NCI-H146 (cell line): ENCODE measurements at places on chromosomes 6 and 20.

DNA sequence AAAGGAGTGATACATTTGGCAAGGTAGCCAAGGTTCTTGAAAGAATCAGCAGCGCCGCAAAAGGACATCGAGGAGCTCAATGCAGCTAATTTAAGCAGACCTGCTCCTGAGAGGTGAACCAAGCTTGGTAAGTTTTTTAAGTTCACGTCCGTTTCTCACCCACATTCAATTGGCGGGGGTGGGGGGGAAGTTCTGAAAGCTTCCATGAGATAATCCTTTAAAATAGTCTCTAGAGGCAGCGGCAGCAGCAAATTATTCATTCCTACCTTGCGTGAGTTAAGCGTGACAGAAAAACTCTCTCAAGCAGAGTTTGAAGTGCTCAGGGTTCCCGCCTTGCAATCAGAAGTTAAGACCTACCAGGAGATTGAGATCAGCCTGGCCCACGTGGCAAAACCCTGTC, 97.3 kb upstream of the NHSL1 start:
- DNase-seq, result no peak

- peak; percentile 87 for DNase-seq
Measured at GRCh38 chr6:32154514-32155161, 697 bp downstream of the PPT2 start.

- DNase-seq, result no peak
Measured at GRCh38 chr6:143429970-143430369, 20.5 kb downstream of the ADAT2 start.

- DNase-seq, result peak; percentile 90
Measured at GRCh38 chr20:11891776-11892545, 25.7 kb upstream of the BTBD3 start.

GRCh38 chr6:140077827-140078560, 703.5 kb upstream of the CITED2 start:
- no peak for DNase-seq

DNA sequence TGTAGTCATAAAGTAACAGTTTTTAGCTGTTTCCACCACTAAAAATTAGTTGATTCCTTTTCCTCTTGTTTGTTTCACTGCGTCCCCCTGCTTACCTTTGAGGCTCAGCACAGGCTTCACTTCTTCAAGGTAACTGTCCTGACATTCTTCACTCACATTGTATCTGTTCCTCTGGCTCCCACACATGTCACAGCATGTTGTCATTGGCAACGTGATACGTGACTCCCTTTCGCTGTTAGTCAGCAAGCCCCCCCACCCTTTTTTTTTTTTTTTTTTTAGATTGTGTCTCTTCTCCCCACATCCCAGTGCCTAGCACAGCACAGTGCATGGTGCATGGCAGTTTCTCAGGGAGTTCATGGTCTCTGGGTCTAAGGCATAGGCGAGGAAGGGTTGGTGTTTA, 13.3 kb downstream of the VAPB start:
- no peak for DNase-seq

DNA sequence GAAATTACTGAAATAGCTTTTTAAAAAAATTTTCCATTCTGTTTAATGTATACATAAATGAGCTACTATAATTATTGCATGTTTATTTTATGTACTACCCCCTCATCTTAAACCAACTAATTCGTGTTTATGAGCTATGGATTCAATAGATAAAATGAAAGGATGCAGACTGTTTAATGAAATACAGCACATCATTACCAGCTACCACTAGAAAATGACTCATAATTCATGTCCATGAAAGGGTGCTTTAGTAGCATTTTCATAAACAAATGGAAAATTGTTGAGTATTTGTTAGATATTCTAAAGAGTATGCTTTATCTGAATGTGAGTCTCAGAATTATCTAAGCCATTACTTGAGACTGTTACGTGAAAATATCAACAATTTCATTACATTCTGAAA, 1590.1 kb downstream of the HACE1 start:
- no peak for DNase-seq

GRCh38 chr6:46788791-46789190, 4.4 kb upstream of the MEP1A start:
- no peak for DNase-seq

DNA sequence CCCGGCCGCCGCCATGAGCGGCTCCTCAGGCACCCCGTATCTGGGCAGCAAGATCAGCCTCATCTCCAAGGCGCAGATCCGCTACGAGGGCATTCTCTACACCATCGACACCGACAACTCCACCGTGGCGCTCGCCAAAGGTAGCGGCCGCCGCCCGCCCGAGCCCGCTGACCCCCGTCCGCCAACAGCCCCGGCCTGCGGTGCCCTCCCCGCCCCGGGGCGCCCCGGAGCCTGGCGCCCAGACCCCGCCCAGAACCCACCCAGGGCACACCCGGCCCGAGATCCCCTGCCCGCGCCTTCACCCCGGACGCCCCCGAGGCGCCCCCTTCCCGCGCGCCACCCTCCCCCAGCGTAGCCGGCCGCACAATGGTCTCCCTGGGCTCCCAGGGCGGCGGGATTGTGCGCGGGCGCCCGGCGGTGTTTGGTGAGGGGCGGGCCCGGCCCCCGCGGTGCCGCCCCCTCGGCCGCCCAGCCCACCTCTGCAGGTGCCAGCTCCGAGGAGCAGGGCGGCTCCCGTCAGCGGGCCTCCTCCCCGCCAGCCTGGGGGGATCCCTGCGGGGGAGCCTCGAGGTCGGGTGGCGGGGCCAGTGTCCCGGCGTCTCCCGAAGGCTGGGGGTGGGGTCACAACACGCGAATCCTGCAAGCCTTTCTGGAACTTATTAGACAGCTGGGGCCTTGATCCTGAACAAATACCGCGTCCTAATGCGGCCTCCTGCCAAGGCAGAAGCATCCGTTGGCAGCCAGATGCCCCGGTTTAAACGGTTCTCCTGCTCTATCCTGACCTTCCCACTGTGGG, 577 bp downstream of the LSM14B start:
- peak; percentile 91 for DNase-seq

DNA sequence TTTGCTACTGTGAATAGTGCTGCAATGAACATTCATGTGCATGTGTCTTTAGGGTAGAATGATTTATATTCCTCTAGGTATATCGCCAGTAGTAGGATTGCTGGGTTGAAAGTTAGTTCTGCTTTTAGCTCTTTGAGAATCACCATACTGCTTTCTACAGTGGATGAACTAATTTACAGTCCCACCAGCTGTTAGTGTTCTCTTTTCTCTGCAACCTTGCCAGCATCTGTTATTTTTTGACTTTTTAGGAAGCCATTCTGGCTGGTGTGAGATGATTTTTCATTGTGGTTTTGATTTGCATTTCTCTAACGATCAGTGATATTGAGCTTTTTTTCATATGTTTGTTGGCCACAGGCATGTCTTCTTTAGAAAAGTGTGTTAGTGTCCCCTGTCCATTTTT, 40.0 kb downstream of the PLG start:
- no peak for DNase-seq
